ENCODE measurements at places on chromosomes 11 and 22.

GRCh38 chr11:64251016-64251752, at the start of gene PLCB3:
TSS of gene PLCB3 (plus strand) at chr11:64251530. CDS start at chr11:64251650, 120 bp downstream.
- no peak for DNase-seq

DNA sequence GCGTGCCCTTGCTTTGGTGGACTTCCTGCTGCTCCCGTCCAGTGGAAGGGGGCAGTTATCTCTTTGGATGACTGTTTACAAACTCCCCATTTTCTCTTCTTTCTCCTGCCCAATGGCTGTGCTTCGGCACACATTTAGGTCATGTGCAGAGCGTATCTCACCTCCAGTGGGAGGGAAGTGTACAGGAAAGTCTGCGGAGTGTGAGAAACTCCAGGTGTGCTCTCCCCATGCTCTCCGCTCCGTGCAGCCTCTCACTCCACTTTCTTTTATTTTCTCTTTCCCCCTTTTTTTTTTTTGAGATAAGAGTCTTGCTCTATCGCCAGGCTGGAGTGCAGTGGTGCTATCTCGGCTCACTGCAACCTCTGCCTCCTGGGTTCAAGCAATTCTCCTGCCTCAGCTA, 11.9 kb upstream of the TEF start:
- no peak for DNase-seq

- no peak for DNase-seq
Observed at GRCh38 chr11:109859045-109859724, 234.0 kb upstream of the ZC3H12C start.

DNA sequence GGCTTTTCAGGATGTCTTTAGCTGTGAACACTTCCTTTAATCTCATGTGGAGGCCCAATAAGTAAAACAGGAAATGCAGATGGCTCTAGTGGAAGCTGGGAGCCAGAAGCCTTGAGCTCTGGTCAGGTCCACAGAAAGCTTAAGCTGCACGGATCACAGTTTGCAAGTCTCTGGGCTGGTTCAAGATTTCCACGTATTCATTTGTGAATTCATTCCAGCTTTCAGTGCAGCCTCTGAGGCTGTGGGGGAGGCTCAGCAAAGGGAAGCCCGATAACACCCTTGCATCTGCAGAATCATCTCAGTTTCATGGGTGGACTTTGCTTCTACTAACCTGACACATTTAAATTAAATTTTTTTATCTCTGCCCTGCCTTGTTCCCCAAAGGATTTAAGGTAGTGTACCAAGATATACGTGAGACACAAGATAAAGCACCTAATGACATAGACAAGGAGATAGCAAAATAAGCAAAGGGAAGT, 65.6 kb downstream of the ISX start:
- no peak for DNase-seq

DNA sequence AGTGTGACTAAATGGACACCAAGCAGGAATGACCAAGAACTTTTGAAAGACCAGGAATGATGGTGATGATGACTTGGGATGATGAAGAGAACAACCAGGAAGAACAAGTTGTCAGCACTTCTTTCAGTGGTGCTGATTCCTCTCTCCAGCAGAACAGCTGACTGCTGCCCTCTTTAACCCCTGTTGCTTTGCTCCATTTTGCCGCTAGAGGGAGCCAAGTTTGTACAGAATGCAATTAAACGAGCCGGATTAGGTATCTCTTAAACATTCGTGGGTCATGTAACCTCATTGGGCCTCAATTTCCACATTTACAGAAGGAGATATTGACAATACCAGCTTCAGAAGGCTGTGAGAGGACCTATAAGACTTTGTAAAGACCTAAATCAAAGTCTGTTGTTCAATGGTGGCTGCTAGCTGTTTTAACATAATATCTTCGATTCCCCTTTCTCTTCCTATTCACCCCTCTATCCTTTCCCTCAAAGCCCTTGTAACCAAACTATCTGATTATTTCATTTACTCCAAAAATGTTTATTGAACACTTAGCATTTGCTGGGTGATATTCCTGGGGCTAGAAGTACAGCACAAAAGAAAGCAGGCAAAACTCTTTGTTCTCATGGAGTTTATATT, 1.9 kb downstream of the OR4S1 start:
- DNase-seq = peak; percentile 28

DNA sequence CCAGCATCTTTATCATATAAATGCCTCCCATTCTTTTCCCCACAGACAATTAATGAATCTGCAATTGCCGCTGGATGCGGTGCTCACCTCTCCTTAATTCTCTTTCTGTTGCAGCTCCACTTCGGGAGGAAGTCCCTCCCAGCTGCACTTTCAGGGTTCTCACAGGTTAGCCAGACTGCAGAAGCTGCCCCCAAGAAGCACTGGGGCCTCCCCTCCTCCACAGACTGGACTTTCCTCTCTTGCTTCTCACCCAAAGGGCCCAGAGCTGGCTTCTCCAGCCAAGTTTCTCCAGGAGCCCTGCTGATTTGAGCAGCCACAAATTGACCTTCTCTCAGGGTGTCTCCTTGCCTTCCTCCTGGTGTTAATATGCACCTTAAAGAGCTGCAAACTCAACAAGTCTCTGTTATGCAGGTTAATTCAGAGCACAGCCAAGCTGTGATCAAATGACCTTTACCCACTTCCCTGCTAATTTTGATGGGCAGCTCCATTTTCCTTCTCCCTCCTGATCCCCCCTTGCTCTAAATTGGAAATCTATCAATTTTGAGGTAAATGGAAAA, 298.9 kb downstream of the BUD13 start:
- DNase-seq = no peak

DNA sequence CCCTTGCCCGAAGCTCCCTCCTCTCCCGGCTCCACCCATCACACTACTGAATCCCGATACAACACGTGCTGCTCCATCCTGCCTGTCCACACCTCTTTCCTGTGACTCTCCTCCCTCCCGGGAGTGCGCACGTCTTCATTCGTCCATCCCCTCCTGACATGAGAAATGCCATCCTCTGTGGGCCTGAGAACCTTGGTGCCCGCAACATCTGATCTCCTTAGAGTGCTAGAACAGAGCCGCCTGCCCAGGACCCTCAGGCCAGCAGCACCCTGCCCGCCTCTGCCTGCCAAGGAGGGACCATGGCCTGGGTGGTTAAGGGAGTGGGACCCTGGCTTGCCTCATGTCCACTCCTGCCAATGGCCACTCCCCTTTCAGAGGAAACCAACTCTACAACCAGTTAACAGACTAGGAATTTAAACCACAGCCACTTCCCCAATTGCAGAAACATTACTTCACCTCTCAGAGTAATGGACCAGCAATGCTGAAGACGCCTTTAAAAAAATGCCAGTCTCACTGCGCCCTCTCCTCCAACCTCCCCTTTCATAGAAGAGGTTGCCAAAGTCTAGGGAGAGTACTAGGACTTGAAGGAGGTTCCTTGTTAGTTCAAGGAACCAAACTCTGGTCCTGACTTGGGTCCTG, 466.3 kb downstream of the OPCML start:
- no peak for DNase-seq

DNA sequence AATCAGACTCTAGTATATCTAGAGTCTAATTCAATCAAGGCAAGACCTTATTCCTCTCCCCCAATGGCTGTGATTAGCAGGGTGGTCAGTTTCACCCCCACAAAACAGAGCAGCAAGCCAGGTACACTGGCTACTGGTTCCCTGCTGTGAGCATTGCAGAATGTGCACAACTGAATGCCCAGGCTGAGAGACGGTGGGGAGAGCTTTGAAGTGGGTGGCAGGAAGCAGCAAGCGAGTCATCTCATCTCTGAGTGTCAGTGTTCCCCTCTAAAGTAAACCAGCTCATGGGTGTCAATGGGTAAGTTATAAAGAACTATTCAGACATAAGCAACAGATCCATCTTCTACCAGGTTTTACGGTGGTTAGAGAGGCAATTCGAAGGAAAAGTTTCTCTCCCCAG, 37.6 kb downstream of the GAB4 start:
- DNase-seq = no peak

DNA sequence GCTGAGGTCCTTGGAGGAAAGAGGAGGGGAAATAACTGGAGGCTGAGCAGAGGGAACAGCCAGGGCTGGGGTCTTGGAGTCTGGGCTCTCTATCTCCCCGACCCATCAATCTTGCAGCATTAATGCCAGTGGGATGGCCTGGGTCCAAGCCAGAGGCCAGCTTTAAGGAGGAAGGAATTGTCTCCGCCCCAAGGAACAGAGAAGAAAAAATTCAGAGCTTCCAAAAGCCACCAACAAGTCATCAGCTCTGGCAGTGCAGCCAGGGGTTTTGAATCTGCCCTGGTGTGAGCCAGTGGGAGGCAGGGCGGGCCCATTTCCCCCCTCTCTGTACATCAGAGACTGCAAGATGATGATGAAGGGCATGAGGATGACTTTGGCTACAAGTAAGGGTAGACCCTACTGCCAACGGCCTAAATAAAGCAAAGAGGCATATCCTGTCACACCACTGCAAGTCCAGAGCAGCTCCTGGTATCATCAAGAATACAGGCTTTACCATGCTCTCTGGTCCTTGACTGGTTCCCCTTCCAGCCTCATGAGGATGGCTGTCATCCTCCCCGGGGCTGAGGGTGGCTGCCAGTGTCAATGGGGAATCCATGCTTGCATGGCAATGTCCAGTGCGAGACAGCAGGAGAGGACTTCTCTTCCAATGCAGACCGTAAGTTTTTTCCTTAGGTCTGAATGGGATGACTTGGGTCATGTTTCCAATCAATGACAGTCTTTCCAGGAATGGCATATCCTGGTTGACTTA, 34.4 kb downstream of the LRRC32 start:
- no peak for DNase-seq

GRCh38 chr11:75583718-75584658, 21.9 kb downstream of the SERPINH1 start:
- peak; percentile 68 for DNase-seq

DNA sequence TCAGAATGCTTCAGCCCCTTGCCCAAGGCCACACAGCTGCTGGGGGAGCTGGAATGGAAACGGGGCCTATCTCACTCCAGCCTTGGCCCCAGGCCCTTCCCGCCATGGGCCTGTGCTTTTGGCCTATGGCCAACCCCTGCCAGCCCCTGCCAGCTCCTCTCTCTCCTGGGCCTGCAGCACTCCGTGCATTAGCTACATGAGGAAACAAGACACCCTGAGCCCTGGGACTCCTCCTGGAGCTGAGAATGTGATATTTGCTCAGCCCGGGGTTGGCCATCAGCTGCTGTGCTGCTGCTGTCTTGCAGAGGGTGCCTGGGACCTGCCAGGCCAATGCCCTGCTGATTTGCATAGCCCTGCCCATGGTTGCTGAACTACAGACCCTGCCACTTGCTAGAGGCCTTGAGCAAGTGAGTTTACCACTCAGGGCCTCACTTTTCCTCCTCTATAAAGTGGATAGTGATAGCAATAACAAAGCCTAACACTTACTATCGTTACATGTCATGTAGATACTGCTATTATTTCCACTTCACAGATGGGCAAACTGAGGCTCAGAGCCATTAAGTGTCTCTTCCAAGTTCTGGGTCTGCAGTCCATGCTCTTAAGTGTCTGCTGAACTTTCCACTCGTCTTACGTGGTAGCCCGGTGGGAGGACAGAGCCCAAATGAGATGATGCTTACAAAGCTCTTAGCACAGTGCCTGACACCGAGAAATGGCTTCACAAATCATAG, 99.6 kb downstream of the KIAA1671 start:
- no peak for DNase-seq

- no peak for DNase-seq
Observed at GRCh38 chr11:97398246-97398645, 1008.4 kb downstream of the JRKL start.

GRCh38 chr22:41429232-41429950, 17.2 kb downstream of the TOB2 start:
- DNase-seq = peak; percentile 39

- DNase-seq = no peak
Observed at GRCh38 chr11:44301564-44302271, 8.2 kb downstream of the ALX4 start.

DNA sequence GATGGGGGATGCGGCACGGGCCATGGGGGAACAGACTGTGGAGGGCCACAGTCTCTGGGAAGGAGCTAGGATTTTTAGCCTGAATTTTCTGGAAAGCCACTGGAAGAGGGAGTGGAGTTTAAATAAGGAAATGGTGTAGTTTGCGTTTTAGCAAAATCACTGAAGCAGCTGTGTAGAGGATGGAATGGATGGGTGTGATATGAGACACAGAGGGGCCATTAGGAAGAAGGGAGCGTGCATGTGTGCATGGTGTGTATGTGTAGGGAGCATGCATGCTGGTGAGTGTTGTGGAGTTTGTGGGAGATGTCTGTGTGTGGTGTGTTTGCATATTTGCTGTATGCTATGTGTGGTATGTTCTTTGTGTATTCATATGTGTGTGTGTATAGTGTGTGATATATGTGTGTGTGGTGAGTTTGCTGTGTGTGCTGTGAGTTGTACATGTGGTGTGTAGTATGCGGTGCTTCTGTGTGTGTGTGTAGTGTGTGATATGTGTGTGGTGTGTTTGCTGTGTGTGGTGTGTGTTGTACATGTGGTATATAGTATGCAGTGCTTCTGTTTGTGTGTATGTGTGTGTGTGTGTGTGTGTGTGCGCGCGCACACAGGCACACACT, 67.6 kb downstream of the FBXO7 start:
- no peak for DNase-seq

- no peak for DNase-seq
Observed at GRCh38 chr11:75505916-75506692, 19.6 kb downstream of the GDPD5 start.
